ENCODE measurements at places on chromosomes 1 and 21. TPM values are rescaled to one million over a fixed set of nuclear protein-coding genes. Genes with fewer than 3 reads are reported as not detected.

DNA sequence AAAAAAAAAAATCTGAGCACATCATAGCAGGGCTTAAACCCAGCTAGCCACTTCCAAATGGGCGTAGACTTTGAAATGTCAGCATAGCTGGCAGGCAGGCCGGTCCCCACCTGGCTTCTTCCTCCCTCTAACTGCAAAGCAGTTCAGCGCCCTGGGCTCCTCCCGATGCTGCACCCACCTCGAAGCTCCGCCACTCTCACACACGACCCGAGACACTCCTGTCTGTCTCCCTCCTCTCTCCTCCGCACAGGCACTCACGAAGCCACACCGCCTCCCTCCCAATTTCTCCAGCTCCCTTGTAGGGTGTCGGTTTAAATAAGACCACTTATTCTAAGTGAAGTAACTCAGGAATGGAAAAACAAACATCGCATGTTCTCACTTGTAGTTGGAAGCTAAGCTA lies 301.3 kb downstream of the NPHP4 start:
- DNase-seq = no peak

DNA sequence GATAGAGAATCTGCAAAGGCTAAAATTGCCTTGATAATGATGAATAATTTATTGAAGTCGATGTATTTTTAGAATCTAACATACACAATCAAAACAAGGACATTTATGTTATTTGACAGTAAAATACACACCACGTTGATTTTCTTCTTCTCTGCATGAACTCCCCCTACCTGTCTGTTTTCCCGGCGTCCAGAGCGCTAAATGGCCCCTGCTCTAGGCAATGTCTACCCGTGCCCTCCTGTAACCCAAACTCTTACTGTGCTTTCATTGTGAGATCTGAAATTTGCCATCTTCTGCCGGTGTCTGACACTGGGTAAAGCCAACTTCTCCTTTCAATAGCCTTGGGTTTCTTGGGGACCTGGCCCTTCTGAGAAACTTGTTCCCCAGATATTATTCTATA lies 6.7 kb upstream of the OR11L1 start:
- no peak for DNase-seq

DNA sequence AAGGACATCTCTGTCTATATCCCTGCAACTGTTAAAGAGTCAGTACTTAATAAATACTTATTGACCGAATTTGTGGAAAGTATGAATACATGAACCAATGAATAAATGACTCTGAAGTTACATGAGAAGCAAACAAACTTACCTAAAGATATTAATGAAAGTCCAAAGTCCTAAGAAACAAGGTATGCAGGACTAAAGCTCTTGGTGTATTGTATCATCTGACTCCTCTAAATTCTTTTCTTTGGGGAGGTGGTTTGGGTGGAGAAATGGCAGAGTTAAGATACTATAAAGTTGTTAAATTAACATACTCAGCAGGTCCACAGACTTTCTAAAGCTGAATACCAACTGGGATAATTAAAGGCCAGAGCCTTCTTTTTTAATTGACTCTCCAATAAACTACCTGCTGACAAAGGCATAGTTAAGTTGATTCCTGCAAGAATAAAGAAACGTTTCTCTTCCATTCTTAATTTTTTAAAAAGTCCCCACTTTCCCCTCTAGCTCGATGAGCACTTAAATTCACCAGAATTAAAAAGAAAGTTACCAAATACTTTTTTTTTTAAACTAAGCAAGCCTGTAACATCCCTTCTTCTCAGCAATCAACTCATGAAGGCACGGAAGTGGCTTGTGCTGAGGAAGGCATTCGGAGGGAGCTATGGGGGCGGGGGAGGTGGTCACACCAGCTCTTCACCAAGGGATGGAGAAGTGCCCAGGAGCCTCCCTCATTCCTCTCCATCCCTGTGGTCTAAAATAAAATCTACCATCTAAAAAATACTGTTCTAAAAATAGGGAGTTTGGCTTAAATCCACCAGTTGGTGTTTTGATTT lies 61.1 kb downstream of the GADD45A start:
- peak; percentile 63 for DNase-seq

Gene FH
- 47.3 TPM for total RNA-seq

GRCh38 chr1:110034040-110034450 lies 379 bp upstream of the STRIP1 start:
- DNase-seq = no peak

Gene C8A
- not detected for total RNA-seq

DNA sequence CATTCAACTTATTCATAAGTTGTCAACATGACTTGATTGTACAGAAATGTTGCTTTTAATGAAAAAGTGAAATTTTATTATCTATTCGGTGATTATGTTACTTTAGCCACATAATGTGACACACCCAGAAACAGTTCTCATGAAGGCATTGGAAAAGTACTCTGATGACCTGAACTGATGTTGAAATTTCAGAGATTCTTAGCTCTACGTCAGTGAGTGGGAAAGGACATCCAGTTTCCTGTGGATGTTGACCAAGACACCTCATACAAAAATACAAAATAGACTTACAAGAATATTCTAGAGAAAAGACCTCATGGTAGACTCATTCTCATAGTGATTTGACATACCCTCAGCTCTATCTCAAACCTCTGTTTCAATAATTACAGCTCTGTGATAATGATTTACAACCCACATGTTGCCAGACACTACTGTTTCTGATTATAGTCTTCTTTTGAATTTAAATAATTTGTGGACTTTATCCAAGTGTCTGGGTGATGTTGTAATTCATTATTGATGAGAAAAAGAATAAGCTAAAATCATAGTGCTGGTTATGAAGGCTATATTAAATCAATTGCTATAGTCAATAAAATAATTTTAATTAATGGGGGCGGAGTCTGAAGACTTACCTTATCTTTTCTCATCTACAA lies 37.3 kb downstream of the KCNK2 start:
- DNase-seq = peak; percentile 6

Gene PEAR1
- 8.5 TPM for total RNA-seq

Gene GJA5
- 0.36 TPM for total RNA-seq
